ENCODE measurements at places on chromosomes 6 and 20.

DNA sequence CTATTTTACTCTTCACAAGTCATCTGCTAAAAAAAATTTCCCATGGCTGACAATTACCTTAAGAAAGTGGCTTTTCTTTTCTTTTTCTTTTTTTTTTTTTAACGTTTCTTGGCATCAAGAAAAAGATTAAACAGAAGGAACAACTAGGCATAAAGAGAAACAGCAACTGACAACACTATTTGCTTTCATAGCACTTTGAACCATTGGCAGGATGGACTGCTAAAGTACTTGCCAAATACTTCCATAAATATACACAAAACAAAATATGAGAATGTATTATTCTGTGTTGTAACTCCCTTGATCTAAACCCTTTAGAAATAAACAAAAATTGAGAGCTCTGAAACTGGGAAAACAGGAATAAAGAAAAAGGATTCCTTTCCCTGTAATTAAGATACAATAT is 20.0 kb upstream of the PLN start:
- DNase-seq: no peak

GRCh38 chr20:61832181-61832580 is 233.5 kb downstream of the TAF4 start:
- DNase-seq: no peak

DNA sequence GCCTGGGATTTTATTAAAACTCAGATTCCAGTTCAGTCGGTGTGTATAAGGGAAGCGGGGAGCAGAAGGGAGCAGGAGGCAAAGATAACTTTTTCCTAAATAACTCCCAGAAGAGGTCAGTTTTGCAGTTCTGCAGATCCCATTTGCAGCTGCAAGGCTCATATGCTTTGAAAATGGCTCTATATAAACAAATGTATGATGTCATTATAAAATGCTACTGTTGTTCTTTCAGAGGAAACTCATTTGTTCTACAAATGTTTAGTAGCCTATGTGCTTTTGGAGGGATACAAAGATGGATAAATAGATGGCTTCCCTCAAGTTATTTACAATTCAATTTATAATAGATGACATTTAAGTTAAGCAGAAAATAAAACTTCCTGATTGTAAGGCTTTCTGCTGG is 29.2 kb upstream of the DSP start:
- no peak for DNase-seq

DNA sequence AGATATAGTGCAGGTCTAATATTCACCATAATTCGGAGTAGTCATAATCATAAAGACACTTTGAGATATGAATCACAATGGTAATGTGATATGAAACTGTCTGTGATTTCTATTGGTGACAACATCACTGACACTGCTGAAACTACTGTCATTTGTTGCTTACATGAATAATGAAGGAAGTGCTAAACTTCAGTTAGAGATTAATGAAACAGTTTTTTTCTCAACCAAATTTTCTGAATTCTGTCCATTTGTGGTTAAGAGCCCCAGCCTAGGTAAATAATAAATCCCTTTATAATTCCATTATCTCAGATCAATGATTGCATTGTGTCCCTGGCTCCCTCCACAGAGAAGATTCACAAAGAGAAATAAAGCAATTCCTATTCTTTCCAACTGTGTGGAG is 122.6 kb downstream of the HIVEP2 start:
- no peak for DNase-seq

DNA sequence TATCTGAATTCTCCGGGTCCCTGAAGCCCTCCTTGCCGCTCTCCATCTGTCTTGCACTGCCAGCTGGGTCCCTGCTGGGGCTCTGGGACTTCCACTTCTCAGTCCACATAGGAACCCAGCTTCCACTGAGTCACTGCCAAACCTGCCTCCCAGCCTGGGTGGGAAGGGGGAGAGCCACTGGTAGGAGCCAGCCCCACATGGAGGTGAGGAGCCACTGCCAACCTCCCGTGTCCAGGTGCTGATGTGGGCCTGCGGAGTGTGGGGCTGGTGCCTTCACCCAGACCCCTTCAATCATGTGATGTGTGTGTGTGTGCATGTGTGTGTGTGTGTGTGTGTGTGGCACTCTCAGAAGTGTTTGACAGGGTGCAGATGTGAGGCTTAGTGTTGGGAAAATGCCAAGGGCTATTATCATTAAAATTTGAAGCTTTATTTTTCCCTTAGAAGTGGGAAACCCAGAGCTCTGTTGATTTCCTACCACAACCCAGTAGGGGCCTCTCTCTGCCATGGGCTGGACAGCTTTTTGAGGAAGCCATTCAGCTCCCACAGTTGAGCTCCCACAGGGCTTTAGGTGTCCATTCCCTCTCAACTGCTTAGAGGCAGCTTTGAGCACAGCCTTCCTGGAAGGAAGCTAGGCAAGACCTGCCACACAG is 9.3 kb upstream of the SGK2 start:
- no peak for DNase-seq

DNA sequence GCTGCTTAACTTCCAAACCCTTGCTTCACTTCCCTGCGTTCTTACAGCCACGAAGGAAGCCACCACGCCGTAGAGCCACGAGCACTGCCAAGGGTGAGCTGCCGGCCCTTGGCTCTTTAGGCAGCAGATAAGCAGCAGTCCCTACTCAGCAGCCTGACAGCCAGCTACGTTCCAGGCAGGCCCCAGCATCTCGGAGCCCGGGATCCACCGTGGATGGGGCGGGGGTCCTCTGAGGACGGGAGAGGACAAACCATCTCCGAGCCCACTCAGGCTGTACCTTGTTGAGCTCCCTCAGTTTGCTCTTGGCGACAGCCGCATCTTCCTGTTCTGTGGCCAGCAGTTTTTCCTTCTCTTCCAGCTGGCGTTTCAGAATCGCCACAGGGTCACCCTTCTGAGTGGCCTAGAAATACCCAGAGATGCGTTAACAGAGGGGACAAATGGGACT is 40.5 kb downstream of the RRBP1 start:
- no peak for DNase-seq

DNA sequence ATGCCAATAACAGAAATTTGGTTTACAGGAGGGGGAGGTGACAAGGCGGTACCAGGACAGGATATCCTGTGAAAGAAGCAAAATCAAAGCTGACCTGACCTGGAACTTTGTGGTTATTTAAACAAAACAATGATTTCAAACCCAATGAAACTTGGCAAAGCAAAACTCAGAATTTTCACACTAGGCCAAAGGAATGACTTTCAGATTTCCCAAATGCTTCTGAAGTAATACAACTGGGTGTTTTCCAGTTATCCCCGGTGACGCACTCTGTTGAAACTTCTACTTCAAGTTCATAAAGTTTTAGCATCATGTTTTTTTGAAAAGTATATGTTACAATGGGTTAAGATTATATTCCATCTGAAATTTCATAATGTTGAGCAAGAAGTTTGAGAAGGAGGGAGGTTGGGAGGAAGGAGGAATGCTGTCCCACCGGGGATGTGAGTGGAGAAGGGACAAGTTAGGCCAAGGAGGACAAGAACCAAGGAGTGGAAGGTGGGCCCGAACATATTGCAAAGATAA is 78.1 kb upstream of the TRAF3IP2 start:
- DNase-seq: no peak

DNA sequence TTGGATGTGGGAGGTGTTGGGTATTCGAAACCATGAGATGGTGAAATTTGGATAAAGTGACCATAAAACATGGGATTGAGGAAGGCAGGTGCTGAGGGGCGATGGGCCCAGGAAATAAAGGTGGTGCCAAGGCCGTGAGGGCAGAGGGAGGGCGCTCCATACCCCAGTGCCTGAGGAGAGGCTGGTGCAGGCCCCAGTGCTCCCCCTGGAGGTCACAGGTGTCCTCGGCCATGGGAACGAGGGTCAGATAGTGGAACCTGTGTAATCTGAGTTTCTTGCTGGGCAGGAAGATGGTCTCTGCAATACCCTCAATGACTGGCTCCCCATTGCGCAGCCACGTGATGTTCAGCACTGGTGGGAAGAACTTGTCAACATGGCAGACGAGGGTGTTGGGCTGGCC is 16.2 kb downstream of the HLA-DPB1 start:
- DNase-seq: no peak

DNA sequence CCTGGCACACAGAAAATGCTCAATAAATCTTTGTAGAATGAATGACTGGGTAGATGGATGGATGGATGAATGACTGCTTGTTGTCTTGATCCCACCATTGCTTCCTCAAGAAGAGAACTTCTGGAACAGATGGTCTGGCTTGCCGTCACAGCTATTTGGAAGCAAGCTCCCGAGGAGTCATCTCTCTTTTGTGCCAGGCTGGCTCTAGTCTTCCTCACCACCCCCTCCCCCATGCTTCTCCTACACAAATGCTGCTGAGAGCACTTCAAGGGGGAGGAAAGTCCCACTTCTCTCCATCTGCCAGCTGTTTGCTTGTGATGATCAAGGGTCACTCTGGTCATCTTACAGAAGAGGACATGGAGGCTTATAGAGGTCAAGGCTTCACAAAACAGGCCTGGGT is 11.6 kb upstream of the KCNG1 start:
- no peak for DNase-seq

GRCh38 chr20:62774762-62775161 is 21.5 kb upstream of the MRGBP start:
- DNase-seq: no peak

DNA sequence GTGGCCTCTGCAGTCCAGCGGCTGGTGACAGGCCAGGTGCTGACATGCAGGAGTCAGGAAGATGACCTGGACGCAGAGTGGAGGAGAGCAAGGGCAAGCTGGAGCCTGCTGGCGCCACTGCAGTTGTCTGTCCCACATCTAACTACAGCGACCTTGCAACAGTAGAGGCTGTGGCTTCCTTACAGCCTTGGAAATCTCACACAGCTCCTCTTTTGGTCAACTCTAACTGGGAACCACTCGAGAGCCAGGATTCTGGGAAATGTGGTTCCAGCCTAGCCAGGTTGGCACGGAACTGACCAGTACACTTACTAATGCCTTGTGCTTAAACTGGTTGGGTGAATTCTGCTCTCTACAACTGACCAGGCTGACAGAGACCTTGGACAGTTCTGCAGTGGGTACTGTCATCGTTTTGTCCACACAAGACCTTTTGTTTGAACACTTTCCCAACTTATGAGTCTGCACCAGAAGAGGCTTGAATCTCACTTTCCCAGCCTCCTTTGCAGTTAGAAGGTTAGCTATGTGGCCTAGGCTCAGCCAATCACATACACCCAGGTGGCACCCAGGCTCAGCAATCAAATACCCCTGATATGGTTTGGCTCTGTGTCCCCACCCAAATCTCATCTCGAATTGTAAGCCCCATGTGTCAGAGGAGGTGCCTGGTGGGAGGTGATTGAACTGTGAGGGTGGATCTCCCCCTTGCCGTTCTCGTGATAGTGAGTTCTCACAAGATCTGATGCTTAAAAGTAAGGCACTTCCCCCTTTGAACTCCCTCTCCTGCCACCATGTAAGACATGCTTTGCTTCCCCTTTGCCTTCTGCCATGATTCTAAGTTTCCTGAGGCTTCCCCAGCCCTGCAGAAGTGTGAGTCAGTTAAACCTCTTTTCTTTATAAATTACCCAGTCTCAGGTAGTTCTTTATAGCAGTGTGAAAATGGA is 153.5 kb downstream of the ZMYND8 start:
- no peak for DNase-seq

GRCh38 chr6:89436226-89436625 is 3.3 kb downstream of the ANKRD6 start:
- no peak for DNase-seq

- peak; percentile 37 for DNase-seq
These were observed 234.9 kb upstream of the MCHR2 start for GRCh38 chr6:100228834-100229441.

DNA sequence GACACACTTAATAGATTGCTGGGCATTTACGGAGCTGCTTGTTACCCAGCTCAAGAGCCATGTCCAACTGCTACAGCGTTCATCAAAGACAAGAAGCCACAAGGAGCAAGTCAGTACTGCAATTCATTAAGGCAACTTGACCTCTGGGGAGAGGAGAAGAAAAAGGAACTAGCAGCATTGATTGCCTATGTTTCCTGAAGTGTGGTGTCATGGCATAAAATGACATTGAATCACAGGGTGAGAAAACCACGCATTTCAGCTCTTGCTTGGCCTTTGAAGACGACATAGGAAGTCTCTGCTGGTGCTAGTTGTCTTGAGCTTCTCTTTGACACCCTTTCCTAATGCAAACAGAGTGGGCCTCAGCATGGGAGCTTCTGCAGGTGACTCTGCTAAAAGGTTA is 139.1 kb downstream of the CDH26 start:
- DNase-seq: no peak

DNA sequence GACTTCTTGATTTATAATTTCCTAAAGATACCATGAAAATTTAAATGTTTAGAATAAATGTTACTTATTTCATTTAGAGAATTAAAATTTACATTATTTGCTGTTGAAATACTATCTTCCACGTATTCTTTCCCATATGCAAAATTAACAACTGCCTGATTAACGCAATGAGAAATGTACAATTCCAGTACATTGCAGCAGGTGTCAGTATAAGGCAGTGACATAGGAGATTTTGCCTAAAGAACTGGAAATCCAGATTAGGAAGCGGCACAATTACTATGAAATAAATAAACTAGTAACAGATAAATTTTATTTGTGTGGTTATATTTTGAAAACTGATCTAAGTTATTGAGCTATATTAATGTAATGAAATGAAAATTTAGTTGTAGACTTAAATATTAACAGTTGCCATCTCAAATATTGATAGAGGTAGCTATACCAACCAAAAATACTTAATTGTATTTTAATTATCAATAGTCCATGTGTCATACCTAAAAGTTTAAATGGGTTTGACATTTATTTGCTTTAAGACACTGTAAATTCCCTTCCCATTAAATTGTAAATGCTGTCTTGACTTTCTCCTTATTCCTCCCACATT is 300.2 kb downstream of the UTRN start:
- no peak for DNase-seq

- DNase-seq: peak; percentile 7
These were observed 27.4 kb downstream of the MGME1 start for GRCh38 chr20:17995967-17996819.
